ENCODE measurements at places on chromosomes 2 and 18.

DNA sequence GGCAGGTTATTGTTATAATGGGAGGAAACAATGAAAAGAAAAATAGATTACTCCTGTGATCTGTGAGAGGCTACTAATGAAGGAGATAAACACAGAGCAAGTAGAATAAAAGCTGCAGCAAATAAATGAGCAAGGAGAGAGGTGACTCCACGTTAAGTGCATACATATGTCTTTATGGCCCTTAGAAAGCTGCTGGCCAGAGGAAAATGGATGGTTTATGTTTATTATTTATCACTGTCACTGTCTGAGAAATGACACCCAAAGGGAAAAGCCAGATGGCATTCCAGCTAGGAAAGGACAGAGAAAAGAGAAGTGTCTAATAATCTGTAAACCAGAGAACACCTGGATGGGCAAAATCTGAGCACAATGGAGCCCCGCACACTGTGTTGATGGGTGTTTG lies 122.9 kb upstream of the DDX18 start:
- peak; percentile 32 for DNase-seq

DNA sequence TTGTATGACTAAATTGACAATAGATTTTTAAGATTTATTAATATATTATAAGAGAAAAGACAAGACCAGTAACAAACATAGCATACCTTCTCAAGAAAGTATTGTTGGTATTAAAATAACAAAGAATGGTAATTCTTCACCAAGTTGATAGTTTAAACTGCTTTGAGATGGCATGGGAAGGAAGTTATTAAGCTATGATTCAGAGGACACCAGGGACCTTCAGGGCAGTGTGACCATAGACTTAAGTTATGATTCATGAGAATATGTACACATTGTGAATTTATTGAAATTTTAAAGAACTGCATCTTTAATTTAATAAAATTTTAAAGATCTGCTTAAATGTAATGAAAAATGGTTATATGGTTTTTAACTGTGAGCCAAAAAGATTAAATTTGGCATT lies 205.7 kb downstream of the DSEL start:
- DNase-seq, result no peak

- DNase-seq, result no peak
Observed at GRCh38 chr2:34892766-34893165, 1293.7 kb upstream of the FAM98A start.

GRCh38 chr2:236089271-236090026 lies 78.7 kb downstream of the GBX2 start:
- DNase-seq, result no peak

- DNase-seq, result no peak
Observed at GRCh38 chr2:170216428-170216827, 38.5 kb downstream of the MYO3B start.

- no peak for DNase-seq
Observed at GRCh38 chr18:62828091-62828640, 112.8 kb downstream of the PHLPP1 start.

DNA sequence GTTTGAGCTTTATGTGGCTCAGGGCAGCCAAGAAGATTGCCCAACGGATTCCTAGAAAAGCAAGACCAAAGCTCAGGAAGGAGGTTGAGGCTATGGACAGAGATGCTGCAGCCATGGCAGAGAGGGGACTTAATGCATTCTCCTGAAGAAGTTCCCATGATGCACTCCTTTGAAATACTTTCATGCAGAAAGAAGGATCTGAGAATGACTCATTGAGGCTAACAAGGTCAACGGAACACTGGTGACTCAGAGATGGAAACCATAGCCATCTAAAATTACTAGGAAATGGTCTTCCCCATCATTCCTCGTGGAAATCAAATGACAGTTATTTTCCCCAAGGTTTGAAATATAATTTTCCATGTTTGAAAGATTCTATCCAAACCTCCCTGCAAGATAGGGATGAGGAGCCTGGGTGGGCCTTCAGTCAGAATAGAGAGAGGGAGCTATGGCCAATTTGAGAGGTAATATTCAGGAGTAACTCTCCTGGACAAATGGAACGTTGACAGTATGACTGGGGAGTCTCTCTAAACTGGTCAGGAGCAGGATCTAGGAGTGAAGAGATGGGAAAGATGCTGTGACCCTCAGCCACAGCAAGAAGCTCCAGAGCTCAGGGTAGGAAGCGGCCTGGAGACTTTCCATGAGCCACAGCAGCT lies 63.0 kb downstream of the REEP1 start:
- no peak for DNase-seq

DNA sequence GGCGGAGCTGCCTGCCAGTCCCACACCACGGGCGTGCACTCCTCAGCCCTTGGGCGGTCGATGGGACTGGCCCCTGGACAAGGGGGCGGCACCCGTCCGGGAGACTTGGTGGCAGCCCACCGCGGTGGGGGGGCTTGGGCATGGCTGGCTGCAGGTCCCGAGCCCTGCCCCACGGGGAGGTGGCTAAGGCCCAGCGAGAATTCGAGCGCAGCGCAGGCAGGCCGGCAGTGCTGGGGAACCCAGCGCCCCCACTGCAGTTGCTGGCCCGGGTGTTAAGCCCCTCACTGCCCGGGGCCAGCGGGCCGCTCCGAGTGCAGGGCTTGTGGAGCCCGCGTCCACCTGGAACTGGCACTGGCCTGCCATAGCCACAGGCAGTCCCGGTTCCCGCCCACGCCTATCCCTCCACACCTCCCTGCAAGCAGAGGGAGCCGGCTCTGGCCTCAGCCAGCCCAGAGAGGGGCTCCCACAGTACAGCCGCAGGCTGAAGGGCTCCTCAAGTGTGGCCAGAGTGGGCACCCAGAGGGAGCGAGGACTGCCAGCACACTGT lies 742.9 kb upstream of the DDX18 start:
- DNase-seq, result no peak

DNA sequence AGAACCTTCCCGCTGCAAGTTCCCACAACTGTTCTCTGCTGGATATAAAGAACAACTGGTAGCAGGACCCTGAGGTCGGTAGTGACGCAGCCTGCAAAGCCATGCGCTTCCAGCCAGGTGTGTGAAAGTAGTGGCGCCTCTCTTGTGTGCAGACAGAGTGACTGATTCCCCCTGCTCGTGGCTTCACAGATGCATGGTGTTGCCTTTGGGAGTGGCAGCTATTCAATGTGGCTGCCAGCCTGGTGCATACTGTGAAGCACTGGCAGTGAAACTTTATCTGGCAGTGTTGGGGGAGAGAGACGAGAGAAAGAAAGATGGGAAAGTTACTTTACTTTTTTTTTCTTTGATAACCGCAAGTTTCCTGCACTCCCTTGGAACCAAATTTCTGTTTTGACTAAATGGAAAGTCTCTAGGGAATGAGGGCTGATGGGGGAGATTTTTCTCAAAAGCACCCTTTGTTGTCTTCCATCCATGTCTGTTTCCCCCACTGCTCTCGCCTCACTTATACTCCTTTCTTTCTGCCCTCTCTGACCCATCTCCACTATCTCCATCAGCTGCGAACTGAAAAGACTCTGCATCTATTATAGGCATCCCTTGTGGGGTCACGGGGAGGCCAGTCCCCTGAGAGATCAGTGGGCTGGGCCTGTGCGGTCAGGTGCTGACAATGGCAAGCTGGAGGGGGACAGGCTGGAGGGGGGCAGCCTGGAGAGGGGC lies 90.0 kb upstream of the TNP1 start:
- no peak for DNase-seq

GRCh38 chr2:138390316-138390945 lies 111.1 kb upstream of the SPOPL start:
- DNase-seq, result peak; percentile 73

- no peak for DNase-seq
Observed at GRCh38 chr2:102891296-102891695, 129.5 kb downstream of the TMEM182 start.

DNA sequence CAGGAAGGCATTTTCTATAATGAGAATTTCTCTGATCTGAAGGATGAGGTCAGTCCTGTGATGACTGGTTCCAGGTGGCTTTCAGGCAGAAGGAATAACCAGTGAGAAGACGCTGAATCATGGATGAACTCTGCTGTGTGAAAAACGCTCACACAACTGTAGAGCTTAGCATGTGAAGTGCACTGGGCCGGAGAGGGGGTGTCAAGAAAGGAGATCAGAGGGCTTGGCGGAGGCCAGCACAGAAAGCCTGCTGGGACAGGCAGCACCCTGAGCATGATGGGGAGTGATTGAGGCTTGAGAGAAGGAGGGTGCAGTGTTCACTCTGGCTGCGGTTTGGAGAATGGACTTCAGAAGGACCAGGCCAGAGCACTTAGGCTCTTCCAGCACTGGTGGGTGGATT lies 236.5 kb downstream of the TPGS2 start:
- no peak for DNase-seq

- DNase-seq, result peak; percentile 3
Observed at GRCh38 chr18:53152476-53152875, 812.5 kb downstream of the DCC start.

DNA sequence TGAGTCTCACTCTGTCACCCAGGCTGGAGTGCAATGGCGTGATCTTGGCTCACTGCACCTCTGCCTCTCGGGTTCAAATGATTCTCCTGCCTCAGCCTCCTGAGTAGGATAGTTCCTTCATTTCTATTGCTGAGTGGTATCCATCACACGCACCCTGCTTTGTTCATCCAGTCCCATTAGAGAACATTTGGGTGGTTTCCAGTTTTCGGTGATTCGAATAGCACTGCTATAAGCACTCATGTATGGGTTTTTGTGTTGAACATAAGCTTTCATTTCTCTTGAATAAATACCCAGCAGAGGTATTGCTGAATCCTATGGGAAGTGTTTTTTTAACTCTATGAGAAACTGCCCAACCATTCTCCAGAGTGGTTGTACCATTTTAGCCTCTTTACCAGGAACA lies 147.3 kb downstream of the DDX1 start:
- no peak for DNase-seq

DNA sequence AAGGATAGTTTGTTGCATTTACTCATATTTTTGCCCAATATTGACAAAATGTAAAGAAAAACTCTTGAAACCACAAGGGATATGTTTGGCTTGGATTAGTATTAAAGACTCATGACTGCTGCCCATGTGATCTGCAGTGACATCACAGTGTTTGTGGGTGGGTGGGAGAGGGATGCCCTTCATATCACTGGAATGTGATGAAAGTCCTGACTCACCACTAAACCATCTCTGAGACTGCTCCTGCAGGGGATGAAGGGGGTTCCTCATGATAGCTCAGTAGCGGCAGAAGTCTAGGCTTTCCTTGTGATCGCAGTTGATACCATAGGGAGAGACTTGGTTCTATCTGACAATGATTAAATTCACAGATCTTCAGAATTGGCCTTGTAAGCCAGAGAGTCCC lies 451.2 kb downstream of the CNTNAP5 start:
- no peak for DNase-seq

DNA sequence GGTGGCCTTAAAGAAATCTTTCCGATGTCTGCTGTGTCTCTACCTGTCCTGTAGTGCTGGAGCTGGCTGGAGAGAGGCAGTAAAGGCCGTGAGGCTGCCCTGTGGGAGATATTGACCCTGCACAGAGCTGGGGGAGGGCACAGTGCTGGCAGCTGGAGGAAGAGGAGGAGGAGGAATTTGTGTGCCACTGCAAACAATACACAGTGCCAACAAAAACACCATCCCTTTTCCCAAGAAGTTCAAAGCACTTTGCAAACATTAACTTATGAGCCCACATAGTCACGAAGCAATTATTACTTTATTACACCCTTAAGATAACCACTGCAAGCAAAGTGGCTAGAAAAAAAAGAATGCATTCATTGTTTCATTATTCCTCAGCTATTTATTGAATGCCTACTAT lies 45.0 kb upstream of the CYTIP start:
- no peak for DNase-seq

- no peak for DNase-seq
Observed at GRCh38 chr2:200383380-200384110, 77.1 kb downstream of the SPATS2L start.

DNA sequence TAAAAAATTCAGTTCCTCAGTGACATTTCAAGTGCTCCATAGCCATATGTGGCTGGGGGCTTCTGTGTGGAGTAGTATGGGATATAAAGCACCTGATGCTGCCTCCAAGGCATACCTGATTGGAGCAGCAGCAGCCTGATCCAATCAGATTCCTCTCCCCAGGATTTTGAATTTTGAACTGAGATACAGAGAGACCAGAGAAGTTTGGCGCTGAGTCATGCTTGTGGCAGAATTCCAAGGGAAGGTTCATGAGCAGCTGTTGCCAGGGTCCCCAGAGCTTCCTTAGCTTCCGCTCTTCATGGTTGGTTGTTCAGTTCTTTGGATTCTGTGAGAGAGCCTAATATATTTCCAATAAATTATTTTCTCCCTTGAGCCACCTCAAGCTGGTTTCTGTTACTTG lies 29.0 kb upstream of the CFAP36 start:
- DNase-seq, result peak; percentile 88

- no peak for DNase-seq
Observed at GRCh38 chr2:161421686-161422085, 5.6 kb downstream of the TBR1 start.

- DNase-seq, result no peak
Observed at GRCh38 chr2:10864861-10865636, 46.7 kb upstream of the KCNF1 start.

DNA sequence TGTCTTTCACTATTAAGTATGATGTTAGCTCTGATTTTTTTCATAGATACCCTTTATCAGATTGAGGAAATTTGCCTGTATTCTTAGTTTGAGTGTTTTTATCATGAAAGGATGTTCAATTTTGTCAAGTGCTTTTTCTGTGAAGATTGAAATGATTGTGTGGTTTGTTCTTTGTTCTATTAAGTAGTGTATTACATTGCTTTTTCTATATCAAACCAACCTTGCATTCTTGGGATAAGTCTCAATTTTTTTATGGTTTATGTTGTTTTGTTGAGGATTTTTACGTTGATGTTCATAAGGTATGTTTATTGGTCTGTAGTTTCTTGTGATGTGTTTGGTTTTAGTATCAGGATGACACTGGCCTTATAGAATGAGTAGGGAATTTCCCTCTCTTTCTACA lies 19.1 kb downstream of the PDK1 start:
- no peak for DNase-seq

DNA sequence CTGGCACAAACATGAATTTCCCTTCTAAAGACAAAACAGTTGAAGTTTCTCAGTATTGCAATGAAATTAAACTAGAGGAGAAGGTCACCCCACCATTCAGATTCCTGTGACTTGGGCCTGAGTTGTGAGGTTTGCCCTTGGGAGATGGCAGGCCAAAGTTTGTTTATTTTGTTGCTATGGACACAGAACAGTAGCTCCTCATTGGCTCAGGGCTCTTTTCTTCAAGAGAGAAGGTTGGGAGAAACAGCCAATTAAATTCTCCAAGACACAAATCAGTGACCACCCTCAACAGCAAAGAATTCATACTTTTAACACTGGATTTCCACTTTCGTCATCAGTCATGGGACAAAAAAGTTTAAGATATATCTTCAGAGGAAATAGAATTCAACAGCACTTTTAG lies at the start of gene FLACC1:
Gene FLACC1, minus strand, starts transcription at position 125 of the 400 bp plus-strand sequence. CDS start 5,941 bp downstream, outside the sequence.
- DNase-seq, result no peak

Data from NCI-H524 (cell line).